Esophagus squamous epithelium (tissue), 5 donors: ENCODE measurements at places on chromosomes 1 and 21.

DNA sequence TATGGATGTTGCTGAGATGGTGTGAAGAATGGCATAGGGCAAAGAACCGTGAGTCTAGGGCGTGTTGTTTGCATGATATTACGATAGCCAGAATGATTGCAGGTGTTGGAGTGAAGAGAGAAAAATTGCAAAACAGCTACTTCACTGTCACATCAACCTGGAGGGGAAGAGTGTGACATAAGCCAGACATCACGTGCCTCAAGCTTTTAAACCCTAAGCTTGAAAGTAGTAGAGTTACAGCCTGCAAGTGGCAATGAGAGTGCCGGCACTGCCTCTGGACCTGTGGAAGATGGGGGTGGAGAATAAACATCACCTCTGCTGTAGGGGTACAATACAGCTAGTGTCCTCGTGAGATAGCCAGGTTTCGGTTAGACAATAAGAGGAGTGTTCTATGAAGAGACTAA lies 11.1 kb downstream of the EEIG2 start:
- DNase-seq = no peak

DNA sequence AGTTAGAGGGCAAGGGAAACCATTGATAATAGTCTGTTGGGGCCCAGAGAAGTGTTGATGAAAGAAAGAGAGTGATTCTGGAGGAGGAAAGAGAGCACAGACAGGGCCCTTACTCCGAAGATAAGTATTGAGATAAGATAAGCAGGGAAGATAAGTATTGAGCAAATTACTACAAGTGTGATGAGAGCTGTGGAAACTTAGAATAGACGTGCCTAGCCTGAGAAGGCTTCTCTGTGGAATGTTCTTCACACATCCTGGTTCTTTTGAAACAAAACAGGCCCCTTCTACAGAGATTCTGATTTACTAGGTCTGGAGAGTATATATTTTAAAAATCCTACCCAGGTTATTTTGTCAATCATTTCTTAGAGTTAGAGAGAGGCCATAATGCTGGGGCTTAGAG lies 26.4 kb downstream of the FNBP1L start:
- DNase-seq = no peak

DNA sequence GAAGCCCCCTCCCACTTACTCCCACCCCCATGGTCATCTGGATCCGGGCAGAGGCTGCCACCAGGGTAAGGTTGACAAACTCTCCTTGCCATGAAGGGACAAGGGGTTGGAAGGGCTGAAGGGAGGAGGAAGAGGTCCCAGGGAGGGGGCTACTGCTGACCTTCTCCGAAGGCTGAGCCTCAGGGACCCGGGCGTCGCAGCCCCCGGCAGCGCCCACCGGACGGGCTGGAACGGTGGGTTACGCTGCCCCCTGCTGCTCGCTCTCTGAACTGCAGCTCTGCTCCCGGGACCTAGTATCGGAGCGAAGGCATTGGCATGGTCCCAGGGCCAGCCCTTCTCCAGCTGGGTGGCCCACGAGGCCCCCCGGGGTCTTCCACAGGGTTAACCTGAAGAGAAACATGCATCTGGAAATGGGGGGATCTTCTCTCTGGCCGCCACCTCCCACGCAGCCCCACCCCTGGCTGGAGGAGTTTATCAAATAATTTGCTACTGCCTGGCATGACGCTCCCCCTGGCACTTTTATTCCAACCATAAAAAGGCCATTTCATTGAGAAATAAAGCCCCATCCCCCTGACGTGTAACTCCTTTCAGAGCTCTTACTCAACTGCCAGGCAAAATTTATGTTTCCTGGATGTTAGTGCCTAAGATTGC lies 70.4 kb upstream of the TARDBP start:
- DNase-seq = no peak

GRCh38 chr1:7667625-7668218 lies 103.4 kb upstream of the VAMP3 start:
- no peak for DNase-seq

DNA sequence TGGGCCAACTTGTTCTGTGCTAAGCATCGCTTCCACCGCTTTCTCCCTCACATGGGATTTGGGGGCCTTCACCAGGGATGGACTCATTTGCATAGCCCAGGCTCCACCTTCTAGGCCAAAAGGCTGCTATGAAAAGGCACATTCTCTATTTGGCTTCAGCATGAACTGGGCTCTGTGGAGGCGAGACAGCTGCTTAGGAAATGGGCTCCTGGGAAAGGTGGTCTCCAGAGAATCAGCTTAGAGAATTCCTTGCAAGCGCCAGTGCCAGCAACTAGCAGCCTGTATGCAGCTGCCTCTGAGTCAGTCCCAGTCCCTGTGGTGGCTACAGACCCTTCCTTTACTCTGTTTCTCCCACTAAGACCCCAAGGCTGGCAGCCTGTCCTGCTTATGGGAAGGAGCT lies 214.5 kb downstream of the HIVEP3 start:
- DNase-seq = no peak

DNA sequence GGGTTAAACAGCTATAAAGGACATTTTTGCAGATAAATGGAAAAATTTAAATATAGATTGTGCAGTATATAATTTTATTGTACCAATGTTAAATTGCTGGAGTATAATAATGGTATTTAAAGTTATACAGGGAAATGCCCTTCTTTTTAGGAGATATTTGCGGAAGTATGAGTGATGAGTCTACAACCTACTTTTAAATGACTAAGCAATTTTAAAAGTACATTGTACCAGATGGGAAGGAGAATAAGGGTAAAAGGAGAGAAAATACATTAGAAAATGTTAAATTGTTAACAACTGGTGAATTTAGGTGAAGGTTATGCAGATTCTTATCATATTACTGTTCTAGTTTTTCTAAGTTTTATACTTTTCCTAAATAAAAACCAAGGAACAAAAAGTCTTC lies 91.8 kb downstream of the ZZZ3 start:
- DNase-seq = no peak

- no peak for DNase-seq
Measured at GRCh38 chr1:171969813-171970212, 128.5 kb downstream of the DNM3 start.

GRCh38 chr1:218995091-218995665 lies 178.5 kb upstream of the LYPLAL1 start:
- DNase-seq = no peak

DNA sequence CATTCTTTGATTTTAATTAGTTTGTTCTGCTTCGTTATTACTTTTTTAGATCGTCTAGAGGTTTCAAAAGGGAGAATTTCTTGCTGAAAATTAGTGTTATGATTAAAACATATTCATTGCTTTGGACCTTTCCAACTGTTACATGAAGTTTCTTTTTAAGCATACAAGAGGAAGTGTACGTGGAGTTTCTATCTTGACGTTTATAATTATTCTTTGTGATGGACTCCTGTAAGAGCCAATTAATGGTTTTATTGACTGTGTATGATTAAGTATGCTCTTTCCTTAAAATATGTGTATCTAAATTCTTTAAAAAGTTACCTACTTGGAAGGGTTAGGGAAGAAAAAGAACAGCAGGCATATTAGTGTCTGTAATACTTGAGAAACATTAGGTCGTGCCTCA lies 37.8 kb downstream of the SPEN start:
- DNase-seq = no peak

GRCh38 chr1:214117780-214118179 lies 130.0 kb downstream of the PROX1 start:
- DNase-seq = no peak

GRCh38 chr1:116832308-116832931 lies 77.3 kb upstream of the PTGFRN start:
- no peak for DNase-seq

DNA sequence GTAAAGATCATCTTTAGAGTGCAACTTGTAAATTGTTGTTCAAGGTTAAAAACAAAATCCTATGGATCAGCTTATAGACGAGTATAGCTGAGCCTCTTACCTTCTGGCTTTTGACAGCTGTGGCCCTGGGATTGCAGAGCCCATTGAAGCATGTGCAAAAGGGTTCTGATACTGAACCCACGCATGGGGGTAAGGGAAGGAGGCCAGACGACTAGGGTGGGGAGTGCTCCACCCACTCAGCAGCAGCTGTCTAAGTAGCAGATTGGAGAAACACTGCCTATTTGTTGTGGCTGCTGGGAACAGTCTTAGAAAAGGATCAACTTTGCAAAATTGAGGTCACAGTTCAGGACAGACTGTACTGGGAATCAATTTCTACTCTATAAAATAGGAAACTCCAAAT lies 16.1 kb downstream of the CD101 start:
- no peak for DNase-seq

GRCh38 chr1:195872376-195872775 lies 735.9 kb downstream of the KCNT2 start:
- DNase-seq = no peak

GRCh38 chr21:34333121-34333739 lies 30.6 kb upstream of the KCNE2 start:
- DNase-seq = no peak
